ENCODE measurements at places on chromosomes 5 and 9. TPM values are rescaled to one million over a fixed set of nuclear protein-coding genes. Genes with fewer than 3 reads are reported as not detected.

DNA sequence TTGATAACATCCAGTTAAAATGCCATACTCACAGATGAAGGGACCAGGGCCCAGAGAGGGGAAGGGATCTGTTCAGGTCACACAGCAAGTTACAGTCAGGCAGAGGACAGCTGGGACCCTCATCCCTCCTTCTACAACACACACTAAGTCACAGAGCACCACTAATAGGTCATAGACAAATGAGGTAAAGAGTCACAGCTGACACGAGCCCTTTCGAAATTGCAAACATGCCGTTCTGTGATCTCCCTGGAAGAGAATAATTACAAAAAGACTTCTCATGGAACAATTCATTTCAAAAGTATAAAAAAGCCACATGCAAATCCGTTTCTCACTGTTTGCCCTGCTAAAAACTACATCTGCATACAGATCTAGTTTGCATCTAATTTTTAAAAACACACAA lies 15.5 kb downstream of the IGFBPL1 start:
- DNase-seq: no peak

DNA sequence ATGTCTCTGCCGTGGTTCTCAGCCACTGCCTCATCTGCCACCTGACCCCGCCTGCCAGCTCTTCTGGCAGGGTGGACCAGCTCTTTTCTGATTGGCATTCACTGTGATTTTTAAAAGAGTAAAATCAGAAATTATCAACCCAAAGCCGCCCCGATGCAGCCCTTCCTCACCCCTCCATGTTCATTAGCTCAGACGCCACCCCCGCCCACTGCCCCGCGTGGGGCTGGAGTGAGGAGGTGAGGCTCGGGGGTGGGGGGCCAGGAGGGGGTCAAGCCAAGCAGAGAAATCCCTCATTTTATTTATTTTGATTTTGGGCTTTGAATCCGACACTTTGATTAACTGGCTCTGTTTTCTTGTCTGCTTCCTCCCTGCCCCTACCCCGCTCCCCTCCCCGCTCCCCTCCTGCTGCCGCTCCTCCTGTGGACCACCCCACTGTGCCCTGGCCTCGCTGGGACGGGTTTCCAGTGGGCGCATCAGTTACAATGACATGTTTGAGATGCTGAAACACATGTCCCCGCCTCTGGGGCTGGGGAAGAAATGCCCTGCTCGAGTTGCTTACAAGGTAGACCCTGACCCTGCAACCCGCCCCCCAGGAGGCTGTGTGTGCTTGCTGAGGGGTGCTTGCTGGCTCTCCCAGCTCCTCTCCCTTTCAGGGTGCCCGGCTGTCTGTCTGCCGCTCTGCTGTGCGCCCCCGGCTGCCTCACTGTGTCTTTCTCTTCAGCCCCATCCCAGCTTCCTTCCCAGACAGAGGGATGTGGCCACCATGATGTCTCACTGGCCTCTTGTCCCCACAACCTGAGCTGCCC lies 224.9 kb downstream of the CACNA1B start:
- no peak for DNase-seq

- no peak for DNase-seq
Observed at GRCh38 chr9:131403493-131403773, 9.5 kb downstream of the PRRC2B start.

GRCh38 chr9:72312386-72312987 lies 52.5 kb downstream of the ZFAND5 start:
- no peak for DNase-seq

DNA sequence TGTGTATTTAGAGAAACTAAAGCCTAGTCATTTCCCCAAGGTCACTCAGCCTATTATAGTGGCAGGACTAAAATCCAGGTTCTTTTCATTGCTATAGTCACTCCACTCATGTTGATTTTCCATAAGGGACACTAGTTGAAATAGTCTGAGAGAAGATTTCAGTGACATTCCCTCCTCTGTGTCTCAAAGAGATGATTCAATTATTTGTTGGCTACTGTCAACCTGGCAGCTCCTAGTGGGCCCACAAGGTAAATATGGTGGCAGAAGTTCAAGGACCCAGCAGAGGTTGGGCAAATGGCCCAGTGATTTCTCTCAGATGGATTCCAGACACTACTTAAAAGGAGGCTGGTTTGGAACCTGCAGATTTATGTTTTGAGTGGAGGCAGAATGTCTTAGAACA lies 48.1 kb downstream of the G3BP1 start:
- no peak for DNase-seq

- DNase-seq: no peak
Observed at GRCh38 chr5:133698646-133699526, 86.5 kb upstream of the FSTL4 start.

- no peak for DNase-seq
Observed at GRCh38 chr5:151078490-151079262, 2.2 kb downstream of the TNIP1 start.

DNA sequence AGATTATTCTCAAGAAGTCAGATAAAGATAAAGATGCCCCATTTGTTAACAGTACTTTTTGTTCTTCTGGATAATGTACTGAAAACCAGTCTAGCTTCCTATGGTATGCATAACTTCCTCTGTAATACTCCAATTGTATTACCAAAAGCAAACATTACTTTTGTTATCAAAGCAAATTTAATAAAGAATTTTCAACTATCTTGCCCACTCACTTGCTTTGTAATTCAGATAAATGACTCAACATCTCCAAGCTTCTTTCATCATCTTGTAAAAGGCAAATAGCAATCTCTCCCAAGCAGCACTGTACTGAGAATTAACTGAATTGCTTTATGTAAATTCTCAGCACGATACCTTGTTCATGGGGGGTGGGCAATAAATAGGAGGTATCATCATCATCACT lies 98.3 kb downstream of the NFIB start:
- DNase-seq: no peak

- DNase-seq: no peak
Observed at GRCh38 chr9:5563417-5563815, 53.1 kb downstream of the PDCD1LG2 start.

- peak; percentile 22 for DNase-seq
Observed at GRCh38 chr5:91928754-91929521, 545.8 kb upstream of the ARRDC3 start.

GRCh38 chr5:84248013-84248412 lies 136.7 kb downstream of the EDIL3 start:
- no peak for DNase-seq

DNA sequence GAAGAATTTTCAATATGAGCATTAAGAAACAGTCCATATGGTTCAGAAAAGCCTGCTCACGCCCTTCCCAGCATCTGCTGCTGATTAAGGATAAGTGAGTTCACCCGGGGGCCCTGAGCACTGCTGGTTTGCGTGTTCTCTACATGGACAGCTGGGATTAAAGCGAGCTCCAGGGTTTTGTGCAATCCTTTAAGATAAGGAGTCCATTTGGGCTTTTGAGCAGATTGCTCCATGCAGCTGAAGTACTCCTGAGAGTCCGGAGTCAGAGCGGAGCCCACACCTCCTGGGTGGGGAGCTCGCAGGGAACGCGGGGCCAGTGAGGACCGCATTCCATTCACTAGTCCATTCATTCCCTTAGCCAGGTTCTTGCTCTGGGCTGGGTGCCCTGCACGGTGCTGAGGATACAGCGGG lies 149.3 kb upstream of the COL5A1 start:
- DNase-seq: no peak

GRCh38 chr9:127067603-127068220 lies 54.7 kb downstream of the ANGPTL2 start:
- no peak for DNase-seq

DNA sequence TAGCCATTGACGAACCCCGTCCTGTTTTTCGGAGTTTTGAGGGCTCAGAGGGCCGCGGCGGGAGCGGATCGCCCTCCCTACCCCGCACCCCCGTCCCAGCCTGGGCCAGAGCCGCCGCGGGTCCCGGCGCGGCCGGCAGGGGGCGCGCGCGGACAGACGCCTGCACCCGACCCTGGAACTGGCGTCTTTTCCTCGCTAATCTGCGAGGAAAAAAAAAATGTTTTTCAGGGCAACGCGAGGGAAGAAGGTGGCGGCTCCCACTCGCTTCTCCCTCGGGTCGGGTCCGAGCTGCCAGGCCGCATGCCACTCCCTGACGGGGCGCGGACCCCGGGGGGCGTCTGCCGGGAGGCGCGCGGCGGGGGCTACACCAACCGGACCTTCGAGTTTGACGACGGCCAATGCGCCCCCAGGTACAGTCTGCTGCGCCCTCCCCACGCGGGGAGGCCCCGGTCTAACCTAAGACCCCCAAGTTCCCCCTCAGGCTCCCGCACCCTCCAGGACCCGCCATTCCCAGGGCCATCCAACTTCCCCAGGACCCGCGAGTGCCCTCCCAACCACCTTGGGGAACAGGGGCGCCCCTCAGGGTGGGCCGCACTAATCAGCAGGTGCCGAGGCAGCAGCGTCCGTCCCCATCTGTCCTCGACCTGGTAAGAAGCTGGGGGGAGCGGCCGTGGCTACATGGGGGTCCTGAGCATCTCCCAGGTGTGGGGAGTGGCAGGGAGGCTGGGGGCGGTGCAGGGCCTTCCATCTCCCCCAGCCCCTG lies at the start of gene KCNT1:
Gene KCNT1 (plus strand): TSS at position 227 of the 763 bp plus-strand sequence. CDS start 74 bp downstream, at position 301.
- no peak for DNase-seq

GRCh38 chr5:138620663-138621224 lies 45.5 kb upstream of the HSPA9 start:
- no peak for DNase-seq

KIF24 gene
- total RNA-seq: 5.5 TPM

ADAMTS16 gene
- total RNA-seq: 1.3 TPM

RNF183 gene
- total RNA-seq: not detected

PIP5KL1 gene
- total RNA-seq: 0.95 TPM

PCDHB13 gene
- 2.0 TPM for total RNA-seq

TAF7 gene
- total RNA-seq: 51.2 TPM

PCDHB4 gene
- total RNA-seq: 0.21 TPM

CDH9 gene
- total RNA-seq: not detected

TRIM41 gene
- total RNA-seq: 10.5 TPM

DIRAS2 gene
- total RNA-seq: 0.23 TPM

TMED9 gene
- 191 TPM for total RNA-seq

SLC34A3 gene
- total RNA-seq: not detected

SLC46A2 gene
- total RNA-seq: not detected

EQTN gene
- not detected for total RNA-seq

DNAJC25 gene
- 10.3 TPM for total RNA-seq

PCDHGC4 gene
- total RNA-seq: 0.10 TPM

All from H4 (cell line).